ENCODE measurements at places on chromosomes 6 and 20.

GRCh38 chr6:75246386-75246785 is 2.8 kb upstream of the COX7A2 start:
- no peak for DNase-seq

DNA sequence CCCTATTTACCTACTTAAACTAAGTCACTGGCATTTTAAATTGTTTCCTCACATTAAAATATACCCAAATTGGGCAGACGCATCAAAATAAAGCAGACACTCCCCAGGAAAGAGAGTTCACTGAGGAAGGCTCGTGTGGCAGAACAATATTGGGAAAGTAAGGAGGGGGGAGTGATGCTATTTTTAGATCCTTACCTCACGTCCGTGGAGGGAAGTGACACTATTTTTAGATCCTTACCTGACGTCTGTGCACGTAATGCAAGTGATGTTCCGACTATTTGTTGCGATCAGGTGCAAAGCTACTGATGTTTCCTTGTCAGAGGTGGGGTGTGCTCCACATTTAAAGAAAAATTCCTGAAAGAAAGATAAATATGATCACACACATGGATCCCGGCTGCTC is 699.2 kb upstream of the AGPAT4 start:
- no peak for DNase-seq

DNA sequence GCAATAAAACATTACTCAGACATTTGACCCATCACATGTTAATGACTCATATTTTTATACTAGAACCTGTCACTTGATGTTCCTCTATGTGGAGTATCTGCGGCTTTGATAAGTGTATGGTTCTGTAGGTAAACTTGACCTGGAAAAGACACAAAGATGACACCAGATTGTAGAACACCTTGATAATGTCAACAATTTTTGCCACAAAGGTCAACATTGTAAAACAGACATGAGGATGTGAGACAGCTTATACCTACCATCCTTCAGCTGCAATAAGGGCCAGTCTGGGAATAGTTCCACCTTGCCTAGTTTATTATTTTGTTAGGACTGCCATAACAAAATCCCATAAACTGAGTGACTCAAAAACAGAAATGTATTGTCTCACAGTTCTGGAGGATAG is 202.4 kb downstream of the LMBRD1 start:
- no peak for DNase-seq

DNA sequence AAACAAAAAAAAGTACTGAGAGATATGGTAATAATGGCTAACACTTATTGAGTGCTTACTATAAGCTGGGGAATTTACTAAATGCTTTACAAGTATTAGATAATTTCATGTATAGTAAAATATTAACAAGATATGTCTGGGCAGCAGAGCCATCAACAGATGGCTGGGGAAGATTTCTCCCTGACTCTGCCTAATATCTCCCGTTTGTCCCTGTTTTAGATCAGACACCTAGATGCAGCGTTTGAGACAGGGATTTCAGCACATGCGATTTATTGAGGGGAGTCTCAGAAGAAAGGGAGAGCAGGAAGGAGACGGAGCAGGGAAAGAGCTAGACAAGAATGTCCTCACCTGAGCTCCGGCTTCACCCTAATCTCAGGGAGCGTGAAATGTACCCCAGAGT is 36.9 kb upstream of the ADGRF1 start:
- DNase-seq: no peak

- DNase-seq: no peak
Measured at GRCh38 chr20:37567671-37568588, 40.3 kb upstream of the BLCAP start.

GRCh38 chr6:143845033-143845432 is 1.9 kb downstream of the LTV1 start:
- DNase-seq: no peak

GRCh38 chr6:11094411-11094851 is 797 bp downstream of the SMIM13 start:
- peak; percentile 22 for DNase-seq

DNA sequence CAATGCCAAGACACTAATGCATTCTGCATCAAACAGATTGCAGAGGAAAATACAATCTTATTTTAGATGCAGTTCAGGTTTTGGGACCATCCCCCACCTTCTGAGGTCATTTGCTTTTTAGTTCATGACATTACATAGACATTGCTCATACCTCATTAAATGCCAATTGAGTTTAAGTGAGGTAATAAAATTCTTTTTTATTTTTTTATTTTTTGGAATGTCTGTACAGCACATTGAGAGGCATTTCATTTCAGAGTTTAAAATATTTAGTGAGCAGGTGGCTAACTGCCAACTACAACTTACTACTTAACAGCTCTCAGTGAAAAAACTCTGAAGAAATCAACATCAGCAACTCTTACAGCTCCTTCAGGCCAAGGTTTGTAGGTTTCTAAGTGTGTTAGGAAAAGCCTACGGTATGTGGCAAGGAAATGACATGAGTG is 482.2 kb upstream of the RNF217 start:
- DNase-seq: no peak

DNA sequence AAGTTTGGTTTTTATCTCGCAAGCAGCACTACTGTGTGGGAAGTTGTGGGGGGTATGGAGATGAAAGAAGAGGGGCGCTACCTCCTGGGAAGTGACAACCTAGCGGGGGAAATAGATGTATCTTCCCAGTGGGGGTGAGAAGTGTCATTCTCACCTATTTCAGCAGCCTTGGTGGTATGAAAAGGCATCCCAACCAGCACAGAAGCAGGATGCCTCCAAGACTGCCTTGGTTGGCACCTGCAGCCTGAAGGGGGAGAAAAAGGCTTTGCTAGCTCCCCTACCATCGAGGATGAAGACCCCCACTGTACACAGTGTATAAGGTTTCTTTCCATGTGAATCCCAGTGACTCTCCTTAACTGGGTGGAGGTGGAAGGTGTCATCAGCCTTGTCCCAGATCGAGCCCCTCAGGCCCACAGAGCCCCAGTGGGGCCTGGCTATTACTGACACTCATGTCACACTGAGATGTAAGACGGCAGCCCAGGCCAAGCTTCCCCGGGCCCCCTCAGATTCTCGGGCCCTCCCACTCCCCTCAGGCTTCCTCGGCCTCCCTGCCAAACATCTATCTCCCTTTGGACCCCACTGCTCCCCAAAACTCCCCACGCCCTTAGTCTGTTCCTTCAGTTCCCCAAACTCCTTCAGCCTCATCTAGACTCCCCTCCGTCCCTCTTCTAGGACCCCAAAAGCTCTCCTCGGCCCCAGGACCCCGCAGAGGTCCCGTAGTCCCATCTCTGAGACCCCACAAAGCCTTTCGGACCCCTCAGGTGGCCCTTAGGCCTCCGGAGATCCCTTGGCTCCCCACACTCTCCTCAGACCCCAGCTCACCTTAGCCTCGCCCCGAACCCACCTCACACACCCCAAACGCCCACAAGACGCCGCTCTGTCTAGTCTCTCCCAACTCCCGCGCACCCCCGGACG is 688 bp downstream of the COMMD7 start:
- no peak for DNase-seq

- DNase-seq: no peak
Measured at GRCh38 chr6:155504848-155505607, 49.4 kb upstream of the NOX3 start.

- DNase-seq: no peak
Measured at GRCh38 chr6:134546962-134547645, 229.2 kb upstream of the SGK1 start.

DNA sequence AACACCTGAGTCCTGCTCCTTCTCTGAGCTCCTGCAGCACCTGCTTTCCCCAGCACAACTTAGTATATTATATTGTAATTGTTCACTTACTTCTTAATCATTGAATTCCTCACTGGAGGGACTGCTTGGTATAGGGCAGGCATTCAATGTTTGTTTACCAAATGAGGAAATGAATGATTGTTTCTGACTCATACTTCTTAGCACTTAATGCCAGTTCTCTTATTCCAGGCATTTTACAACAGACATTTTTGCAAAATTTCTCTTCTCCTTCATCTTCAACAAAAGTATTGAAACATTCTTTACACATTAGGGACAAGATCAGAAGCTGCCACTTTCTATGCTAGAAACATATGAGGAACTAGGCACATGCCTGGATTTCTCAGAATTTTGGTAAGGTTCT is 119.4 kb downstream of the TBX18 start:
- DNase-seq: no peak

GRCh38 chr20:9485614-9486340 is 28.6 kb upstream of the LAMP5 start:
- no peak for DNase-seq

DNA sequence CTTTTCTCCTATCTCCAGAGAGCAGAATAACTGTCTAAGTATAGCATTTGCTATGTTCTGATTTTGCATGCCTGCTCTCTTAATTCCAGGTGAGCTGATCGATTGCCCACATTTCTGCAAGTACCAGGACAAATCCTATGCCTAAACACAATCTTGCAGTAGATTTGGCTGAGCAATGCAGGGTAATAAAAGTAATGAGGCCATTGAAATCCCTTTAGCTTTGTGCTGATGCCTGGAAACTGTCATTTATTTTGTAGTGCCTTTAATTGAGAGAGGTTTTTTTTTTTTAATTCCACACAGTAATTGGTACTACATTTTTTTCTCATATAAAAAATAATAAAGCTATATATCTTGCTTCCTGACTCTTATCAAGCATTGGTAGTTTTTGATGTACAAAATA is 252.3 kb downstream of the NKAIN2 start:
- no peak for DNase-seq

DNA sequence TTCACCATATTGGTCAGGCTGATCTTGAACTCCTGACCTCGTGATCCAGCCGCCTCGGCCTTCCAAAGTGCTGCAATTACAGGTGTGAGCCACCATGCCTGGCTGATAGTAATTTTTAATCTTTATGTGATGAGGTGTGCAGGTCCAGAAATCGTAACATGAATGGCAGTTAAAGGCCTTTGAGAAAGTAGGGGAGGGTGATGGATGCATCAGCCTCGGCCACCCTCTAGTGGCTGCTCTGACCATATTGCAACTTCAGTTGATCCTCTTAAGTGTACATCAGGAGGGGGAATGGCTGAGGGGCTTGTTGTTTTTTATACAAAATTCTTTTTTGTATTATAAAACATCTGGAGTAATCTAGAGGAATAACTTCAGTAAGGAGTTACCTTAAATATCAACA is 193.0 kb downstream of the ZFAND3 start:
- no peak for DNase-seq

GRCh38 chr6:10411971-10412460 is 2.9 kb downstream of the TFAP2A start:
- no peak for DNase-seq

GRCh38 chr6:87741001-87741650 is 39.1 kb upstream of the AKIRIN2 start:
- DNase-seq: no peak

- DNase-seq: no peak
Measured at GRCh38 chr6:141744194-141744925, 388.4 kb upstream of the GJE1 start.

GRCh38 chr20:19784511-19785172 is 26.6 kb downstream of the RIN2 start:
- DNase-seq: no peak

DNA sequence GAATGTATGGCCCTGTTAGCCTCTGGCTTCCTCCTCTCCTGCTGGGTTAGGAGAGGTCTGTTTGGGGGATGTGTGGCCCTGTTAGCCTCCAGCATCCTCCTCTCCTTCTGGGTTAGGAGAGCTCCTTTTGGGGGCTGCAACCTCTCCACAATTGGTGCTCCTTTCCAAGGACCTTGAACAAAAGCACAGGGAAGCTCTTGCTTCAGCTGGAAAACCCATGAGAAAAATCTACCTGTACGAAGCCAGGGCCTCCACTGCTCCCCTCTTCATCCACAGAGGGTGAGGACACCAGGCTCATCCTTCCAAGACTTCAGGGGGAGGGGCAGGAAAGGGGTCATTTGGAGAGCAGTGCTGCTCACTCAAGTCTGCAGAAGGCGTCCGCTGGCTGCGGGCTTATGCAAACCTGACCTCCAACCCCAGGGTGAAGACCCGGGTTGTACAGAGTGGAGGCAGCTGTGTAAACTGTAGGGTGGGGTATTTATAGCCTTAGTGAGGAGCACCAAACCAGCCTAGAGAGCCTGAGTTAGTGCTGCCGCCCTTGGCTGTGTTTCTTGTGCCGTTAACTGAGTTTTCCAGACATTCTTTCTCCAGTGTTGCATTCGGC is 62.1 kb downstream of the SLC24A3 start:
- DNase-seq: no peak

DNA sequence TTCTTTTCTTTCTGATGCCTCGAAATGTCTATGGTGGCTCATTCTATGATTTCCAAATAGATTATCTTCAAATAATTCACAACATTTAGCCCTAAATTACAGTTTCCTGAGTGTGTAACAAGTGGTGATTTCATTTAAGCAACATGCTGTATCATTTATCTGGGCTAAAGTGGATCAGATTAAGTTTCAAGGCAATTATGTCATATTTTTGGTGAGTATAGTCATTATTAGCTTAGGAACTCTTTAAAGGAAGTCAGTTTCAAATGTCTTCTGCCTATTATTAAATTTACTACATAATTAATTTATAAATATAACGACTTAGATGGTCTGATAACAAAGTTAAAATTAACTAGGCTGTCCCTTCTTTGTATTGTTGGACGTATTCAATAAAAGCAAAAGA is 847.9 kb upstream of the FLRT3 start:
- DNase-seq: no peak

DNA sequence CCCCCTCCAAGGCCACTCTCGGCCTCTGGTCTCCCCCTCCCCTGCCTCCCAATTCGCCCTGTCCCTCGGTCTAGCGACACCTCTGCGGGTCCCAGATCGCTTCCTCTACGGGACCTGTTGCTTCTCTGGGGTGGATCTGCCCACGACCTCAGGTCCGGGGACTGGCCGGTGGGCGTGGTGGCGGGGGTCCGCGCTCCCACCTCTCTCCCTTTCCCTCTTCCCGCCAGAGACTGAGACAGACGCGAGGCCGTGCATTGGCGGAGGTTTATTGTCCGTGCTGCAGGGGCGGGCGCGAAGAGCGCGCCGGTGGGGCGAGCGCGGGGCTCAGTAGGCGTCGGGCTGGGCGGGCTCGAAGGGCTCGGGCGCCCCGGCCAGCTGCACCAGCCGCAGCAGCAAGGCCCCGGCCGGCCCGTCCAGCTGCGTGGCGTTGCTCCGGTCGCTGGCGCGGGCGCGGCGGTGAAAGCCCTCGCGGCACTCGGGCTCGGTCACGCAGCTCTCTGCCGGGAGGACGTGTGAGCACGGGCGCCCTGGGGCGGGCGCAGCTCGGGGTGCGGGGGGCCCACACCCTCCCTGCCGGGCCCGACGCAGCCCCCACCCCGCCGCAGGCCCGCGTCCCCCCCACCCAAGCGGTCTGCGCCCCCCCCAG is 2.1 kb downstream of the AVP start:
- DNase-seq: no peak

- DNase-seq: no peak
Measured at GRCh38 chr6:19465760-19466159, 371.4 kb upstream of the ID4 start.

DNA sequence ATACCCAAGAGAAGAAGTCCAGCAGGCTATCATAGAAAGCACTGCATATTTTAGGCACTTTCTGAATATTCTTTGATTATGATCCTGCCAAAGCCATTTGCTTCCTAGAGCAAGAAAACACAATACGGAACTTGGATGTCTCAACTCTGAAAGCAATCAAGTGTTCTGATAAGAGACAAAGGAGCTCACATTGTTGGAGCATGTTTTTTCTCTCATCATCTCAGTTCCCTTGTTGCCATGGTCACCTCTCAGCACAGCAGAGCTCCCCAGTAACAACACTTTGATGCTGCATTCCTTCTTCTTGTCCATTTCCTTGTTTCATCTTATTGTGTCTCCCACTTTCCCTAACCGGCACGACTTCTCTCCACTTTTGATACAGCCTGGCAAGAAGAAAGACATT is 168.7 kb upstream of the FUT9 start:
- DNase-seq: no peak
